ENCODE measurements at places on chromosomes 6 and 20.

DNA sequence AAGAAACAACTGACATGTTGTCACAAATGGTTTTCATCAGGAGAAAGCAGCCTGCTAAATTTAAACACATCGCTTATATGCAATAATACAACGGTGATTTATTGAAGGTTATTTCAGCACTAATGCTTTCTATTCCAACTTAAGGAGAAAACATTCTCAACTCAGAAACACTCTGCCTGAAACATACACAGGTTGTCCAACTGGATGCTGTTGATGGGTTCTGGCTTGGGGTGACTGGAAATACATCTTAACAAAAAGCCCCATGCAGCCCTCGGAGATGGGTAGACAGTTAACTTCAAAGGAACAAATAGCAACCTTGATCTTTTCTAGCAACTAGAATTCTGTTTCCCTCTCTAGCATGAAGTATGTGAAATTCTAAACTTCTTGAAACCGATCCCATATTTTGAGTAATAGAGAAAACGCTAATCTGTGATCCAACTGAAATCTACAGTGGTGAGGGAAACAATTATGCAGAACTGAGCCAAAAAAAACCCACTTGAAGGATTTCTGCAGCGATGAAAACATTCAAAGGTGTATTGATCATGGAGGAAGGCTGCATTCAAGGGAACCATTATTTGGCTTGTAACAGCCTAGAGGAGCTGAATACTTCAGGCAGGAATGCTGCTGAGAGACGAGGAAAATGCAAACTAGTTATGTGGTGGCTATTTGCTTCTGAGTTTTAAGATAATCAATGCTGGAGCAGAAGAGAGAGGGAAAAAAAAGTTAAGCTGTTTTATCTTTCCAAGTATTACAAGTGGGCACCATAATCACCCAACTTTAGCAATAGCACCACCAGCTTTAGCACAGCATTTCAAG is 6.9 kb downstream of the ZMYND8 start:
- DNase-seq = no peak

DNA sequence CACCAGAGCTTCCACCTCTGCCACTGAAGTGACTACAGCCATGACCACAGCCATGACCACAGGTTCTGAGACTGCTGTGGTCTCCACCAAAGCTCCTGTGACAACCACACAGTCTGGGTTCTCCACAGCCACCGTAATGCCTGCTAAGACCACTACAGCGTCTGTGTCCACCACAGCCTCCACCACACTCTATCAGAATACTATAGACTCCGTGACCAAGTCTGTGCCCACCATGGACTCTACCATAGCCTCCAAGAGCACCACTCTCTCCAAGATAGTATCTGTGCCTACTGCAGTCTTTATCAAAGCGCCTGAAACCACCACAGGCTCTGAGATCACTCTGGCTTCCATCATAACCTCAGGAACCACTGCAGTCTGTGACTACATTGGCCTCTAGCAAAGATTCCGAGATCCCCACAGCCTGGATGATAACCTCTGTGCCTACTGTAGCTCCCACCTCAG is 18.3 kb upstream of the MUC21 start:
- DNase-seq = no peak

DNA sequence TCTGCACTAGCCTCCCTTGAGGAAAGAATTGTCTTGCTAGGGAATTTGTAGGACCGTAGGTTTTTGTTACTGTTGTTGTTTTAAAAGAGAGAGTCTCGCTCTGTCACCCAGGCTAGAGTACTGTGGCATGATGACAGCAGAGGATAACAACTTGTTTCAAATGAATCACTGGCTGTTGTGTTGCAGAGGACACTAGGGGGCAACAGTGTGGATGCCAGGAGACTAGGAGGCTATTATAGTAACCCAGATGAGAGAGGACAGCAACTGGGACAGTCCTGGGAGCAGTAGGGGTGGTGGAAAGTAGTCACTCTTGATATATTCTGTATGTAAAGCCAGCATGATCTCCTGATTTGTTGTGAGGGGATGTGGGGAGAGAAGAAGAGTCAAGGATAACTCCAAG is 41.8 kb upstream of the LAMA4 start:
- DNase-seq = peak; percentile 29

GRCh38 chr20:3010985-3011723 is 32.3 kb upstream of the GNRH2 start:
- peak; percentile 16 for DNase-seq

- DNase-seq = no peak
Measured at GRCh38 chr20:43516251-43516824, 8.8 kb downstream of the L3MBTL1 start.

DNA sequence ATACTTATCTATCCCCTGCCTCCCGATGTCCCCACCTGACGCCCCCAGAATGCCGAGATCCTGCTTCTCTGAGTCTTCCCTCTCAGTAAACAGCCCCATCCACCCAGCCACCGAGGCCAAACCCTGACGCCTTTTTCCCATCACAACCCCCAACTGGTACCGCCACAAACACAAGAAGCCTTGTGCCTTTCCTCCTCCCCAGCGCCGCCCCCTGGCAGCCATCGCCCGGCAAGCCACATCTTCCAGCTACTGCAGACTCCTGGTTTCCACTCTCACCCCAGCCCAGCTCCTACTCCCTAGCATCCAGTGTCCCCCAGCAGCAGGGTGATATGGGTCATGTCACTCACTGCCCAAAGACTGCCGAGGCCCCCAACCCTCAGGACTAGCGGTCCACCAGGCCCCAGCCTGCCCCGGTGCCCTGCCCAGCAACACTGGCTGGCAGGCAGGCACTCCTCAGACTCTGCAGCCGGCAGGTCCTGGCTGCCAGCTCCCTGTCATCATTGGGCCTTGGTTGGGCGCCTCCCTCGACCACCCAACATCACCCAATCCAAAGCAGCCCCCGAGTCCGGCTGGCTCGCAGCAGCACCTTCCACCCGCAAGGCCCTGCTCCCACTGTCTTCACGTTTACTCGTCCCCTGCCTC is 11.2 kb downstream of the TCFL5 start:
- no peak for DNase-seq

- DNase-seq = no peak
Measured at GRCh38 chr6:24872779-24873178, 63.0 kb downstream of the RIPOR2 start.

GRCh38 chr6:106823732-106824351 is 150.7 kb downstream of the CD24 start:
- no peak for DNase-seq

DNA sequence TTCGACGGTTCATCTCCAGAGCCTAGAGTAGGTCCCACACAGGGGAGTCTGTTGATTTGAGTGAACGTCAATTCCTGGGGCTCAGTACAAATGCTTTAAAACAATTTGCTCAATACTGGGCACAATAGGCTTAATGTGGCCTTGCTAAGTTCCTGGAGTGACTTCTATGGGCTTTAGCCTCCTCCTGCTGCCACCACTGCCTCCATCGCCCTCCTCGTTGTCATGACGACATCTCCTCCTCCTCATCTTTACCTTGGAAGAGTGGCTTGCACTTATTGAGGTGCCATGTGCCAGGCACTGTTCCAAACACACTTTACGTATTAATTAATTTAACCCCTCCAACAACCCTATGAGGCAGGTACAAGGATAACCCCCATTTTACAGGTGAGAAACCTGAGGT is 11.8 kb upstream of the ZMYND8 start:
- DNase-seq = no peak

- no peak for DNase-seq
Measured at GRCh38 chr6:31394381-31394780, 9.0 kb upstream of the MICA start.

DNA sequence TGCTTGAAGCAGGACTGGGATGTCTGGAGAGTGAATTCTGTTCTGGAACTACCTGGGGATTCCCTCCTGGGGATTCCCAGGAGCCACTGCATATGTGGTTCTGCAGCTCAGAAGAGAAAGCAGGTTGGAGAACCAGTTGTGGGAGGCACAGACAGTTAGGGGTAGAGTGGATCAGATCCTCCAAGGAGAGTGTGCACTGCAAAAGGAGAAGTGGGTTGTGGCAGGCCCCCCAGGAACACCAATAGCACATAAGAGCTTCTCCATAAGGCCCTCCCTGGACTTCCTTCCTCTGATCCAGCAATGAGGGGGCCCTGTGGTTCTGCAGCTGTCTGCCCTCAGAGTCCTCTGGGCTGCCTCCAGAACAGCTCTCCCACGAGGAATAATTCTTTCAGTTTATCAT is 369.2 kb upstream of the CNR1 start:
- no peak for DNase-seq

DNA sequence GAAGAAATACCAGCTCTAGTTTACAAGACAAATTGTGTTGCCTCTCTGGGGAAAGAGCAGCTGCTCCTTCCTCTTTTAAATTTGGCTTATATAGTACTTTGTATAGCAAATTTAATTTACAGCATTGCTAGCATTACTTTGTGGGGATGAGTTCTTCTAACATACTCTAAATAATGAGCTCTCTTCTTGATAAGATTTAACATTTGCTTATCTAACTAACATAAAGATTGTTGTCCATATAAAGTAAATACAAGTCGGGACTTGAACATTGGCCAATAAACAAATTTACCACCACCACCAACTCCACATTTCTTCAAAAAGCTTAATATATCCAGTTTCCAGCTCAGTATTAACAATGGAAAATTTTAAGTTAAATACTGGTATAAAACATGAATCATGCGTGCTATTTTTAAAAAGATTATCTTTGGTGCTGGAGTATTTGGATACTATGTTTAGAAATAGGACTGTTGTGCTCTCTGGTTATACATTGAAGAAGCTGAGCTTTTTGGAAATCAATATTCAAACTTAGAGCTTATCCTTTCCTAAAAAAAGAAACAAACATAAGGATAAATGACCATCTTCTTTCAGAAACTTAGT is 1146.9 kb upstream of the GJE1 start:
- no peak for DNase-seq

GRCh38 chr6:116536216-116536621 is 9.3 kb downstream of the TRAPPC3L start:
- no peak for DNase-seq

DNA sequence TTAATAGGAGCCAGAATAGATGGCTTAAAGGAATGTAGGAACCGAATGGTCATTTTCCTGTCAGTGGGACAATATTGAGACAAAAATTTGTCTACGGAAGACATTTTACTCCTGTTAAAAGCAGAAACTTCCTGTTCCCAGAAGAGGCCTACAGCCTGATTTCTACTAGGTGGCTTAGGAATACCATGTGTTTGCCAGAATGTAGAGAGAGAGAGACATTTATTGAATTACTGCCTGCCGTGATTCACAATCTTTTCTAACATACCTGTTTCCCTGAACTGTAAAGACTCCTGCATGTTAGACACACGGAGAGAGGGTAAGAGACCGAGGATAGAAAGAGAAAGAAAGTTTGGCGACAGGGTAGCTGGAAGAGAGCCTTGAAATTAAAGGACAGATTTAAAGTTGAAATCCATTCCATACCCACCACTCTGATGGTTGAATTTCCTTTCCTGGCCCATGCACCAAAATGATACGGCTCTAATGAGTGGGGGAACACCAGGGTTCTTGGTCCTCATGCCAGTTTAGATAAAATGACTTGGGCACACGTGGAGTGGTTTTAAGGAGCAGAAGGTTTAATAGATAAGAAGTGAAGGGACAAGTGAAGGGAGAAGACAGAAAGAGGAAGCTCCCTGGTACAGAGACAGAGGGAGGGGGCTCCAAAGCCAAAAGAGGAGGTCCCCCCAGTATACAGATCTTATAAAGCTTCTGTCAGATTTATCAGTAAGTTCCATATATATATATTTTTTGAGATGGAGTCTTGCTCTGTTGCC is 22.5 kb downstream of the NCOA3 start:
- DNase-seq = no peak

- no peak for DNase-seq
Measured at GRCh38 chr6:137341681-137342195, 122.6 kb upstream of the IFNGR1 start.

DNA sequence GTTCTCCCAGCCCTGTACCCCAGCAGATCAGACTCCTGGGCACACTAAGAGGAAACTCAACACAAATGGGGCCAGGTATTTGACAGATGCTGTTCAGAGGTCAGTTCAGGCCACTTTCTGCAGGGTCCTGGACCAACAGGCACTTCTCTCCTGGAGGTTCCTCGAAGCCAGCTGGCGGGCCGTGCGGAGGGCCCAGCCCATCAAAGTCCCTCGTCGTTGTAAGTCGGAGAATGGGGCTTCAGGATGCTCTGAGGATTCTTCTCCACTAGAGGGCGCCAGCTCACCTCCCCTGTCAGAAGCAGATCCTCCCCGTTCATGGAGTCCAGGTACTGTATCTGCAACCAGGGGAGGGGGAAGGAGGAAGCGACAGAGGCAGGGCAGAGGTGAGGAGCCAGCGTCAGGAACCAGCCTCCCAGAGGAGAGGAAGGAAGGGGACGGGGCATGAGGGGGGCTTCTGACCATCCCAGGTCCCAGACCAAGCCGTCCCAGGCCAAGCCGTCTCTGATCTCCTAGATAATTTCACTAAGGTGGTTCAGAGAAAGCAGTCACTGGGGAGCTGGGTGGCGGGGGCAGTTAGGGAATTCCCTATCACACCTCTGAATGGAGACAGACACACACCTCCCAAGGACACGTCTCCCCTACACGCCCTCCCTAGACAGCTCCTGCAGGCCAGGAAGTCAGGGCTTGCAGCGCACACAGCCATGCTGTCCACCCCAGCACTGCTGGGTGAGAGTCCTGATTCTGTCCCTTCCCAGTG is 11.7 kb upstream of the FAM83C start:
- peak; percentile 86 for DNase-seq

GRCh38 chr20:59774204-59774641 is 159.2 kb downstream of the SYCP2 start:
- DNase-seq = no peak

DNA sequence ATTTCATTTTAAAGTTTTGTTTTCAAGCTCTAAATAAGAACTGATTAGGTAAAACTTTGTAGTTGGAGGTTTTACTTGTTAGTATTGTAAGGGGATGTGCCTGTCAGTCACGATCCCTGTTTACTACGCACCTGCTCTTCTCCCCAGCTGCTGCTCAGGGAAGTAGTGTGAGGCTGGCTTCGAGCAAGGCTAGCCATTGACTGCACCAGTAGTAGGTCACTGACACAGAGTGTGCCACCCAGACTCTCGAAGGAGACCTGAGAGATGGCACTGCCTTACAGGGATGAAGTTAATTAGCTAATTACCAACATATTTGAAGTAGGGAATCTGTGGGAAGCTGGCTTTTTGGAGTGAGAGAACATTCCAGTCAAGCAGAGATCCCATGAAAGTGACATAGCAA is 89.2 kb downstream of the DNAH8 start:
- no peak for DNase-seq

GRCh38 chr6:7580537-7580926 is 9.5 kb upstream of the SNRNP48 start:
- DNase-seq = no peak

GRCh38 chr20:40769677-40770285 is 80.7 kb upstream of the MAFB start:
- no peak for DNase-seq

GRCh38 chr20:24472426-24472825 is 3.0 kb downstream of the SYNDIG1 start:
- no peak for DNase-seq

GRCh38 chr6:37099442-37099841 is 70.5 kb upstream of the PIM1 start:
- no peak for DNase-seq

- no peak for DNase-seq
Measured at GRCh38 chr6:136921936-136922684, at the start of gene SLC35D3. Gene SLC35D3 (plus strand): TSS chr6:136922301. CDS start chr6:136922429, 128 bp downstream.
